Stimulated activated effector memory CD8-positive, alpha-beta T cell treated with anti-CD3 and anti-CD28 coated beads, Interleukin-12 subunit alpha, Interleukin-12 subunit beta, amount 100 ng/mL, for 72 hours (primary cell): ENCODE measurements at places on chromosomes 16 and 17.

- DNase-seq: no peak
These were observed 245.3 kb downstream of the GSG1L start for GRCh38 chr16:27818246-27818645.

GRCh38 chr17:7014995-7015958 is 2.9 kb downstream of the RNASEK start:
- DNase-seq: peak; percentile 94

DNA sequence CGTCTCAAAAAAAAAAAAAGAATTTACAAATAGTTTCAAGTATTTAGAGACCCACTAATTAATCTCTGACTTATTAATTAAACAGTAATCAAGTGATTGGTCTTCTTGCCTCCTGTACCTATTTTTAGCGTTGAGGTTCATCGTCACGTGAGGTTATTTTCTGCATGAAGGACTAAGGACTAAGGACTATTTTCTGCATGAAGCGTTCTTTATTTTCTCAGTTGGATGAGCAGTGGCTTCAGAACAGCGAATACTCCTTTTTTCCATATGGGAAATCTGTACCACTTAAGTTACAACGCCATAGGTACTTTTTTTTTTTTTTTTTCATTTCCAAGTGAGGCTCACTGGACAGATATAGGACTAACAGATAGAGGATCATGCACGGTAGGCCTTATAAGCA is 224.9 kb downstream of the CNTNAP4 start:
- DNase-seq: no peak

- no peak for DNase-seq
These were observed 8.3 kb upstream of the SPPL2C start for GRCh38 chr17:45836047-45837044.
